ENCODE measurements at places on chromosomes 13 and 19. TPM values are rescaled to one million over a fixed set of nuclear protein-coding genes. Genes with fewer than 3 reads are reported as not detected.

WASF3 gene
- 12.8 TPM for total RNA-seq

RNF17 gene
- total RNA-seq = not detected

GRCh38 chr13:66951426-66951825 lies 278.7 kb downstream of the PCDH9 start:
- DNase-seq = no peak

DNA sequence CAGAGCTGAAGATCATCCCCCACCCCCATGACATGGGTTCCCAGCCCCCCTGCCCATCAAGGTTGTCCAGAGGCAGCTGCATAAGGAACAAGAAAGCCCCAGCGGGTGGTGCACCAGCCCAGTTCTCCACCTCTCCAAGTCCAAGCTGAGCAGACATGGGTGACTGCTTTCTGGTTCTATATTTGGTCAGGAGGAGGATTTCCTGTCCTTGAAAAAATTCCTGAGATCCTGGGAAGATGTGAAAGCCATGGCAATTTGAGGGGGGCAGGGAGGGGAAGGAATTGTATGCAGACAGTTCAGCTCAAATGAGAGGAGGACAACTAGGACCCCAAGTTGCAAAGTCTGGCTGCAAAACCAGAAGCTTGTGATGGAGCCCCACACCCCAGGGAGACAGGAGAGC lies 55.4 kb upstream of the ADGRE5 start:
- no peak for DNase-seq

DNA sequence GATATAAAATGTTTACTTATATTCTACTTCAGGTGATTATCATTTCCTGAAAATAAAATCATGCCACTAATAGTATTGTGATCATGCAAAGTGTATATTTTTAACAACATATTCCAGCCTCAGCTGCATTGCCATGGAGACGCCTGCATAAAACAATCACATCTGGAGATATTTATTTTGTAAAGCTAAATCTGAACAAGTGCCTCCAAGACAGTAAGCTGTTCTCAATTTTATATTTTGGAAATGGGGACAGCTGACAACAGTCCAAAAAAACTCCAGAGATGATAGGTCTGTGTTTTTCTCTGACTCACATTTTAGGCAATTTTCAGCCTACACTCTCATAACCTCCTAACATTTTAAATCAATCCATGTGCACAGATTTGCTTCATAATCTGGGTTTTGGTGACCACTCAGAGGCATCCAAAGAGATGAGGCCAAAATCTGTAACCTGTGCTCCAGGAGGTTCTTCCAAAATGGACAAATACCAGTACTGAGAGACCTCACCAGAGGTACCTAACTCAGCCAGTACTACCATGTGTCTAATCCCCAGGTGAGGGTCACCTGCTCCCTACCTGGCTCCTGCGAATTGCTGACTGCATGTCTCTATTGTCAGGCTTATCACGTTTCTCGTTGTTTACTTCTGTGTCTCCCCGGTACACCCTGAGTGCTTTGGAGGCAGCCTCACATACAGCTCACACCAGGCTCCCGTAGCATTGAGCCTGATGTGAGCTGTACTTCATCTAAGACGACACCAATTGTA lies 62.7 kb downstream of the COL4A1 start:
- DNase-seq = no peak

DNA sequence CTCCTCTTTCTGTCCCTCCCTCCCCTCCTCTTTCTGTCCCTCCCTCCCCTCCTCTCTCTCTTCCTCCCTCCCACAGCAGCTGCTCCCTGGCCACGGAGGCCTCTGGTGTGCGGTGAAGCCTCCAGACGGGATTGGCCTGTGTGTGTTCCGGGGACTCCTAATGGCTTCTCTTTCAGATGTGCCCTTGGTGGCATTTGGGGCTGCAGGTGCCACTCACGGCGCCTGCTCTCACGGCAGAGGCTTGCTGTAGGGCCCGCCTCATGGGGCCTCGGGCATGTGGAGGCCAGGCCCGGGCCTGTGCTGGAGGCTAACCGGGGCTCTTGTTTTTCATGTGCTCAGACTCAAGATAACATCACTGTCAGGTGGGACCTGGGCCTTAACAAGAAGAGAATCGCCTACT lies 20.9 kb downstream of the UPF1 start:
- DNase-seq = no peak

DNA sequence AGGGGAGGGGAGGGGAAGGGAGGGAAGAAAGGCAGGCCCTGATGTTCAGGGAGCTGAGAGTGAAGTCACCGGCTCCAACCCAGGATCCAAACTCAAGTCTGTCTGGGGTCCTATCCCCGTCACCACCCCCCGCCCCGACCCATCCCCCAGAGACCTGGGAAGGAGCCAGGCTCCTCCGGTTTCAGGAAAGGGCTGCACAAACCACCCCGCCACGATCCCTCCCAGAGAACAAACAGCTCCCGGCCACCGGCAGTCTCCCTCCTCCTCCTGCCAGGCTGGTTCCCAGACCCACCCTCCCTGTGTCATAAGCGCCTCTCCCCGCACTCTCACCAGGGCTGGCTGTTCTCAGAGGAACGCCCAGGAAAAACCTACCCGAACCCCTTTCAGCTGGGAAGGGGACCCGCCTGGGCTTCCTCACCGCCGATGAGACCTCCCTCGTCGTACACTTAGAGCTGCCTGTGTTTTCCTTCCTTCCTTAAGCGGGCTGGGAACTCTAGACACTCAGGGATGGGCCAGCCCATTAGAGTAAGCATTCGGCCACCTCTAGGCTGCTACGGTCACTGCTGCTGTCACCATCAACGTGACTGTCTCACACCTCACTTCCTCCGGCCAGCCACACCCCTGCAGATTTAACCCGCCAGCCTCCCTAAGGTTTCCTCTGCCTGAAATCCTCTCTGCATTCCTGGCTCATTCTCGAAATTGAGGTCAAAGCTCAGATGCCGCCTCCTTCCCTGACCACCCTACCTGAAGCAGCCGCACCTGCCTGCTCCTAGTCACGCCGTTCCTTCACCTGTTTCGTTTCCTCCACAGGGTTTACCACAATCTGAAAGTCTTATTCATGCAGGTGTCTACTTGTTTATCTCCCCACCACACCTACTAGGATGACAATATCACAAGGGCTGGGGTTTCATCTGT lies 6.3 kb upstream of the RDH13 start:
- no peak for DNase-seq

All from lower leg skin (tissue), 4 donors.